ENCODE measurements at places on chromosomes 5 and 9. TPM values are rescaled to one million over a fixed set of nuclear protein-coding genes. Genes with fewer than 3 reads are reported as not detected.

PCDHGA9 gene
- total RNA-seq = not detected

GRCh38 chr5:98651715-98652114, 121.7 kb upstream of the RGMB start:
- no peaks in the 10 kb centered on the region for H3K36me3 ChIP-seq
- no peaks in the 10 kb centered on the region for H3K27me3 ChIP-seq
- H3K4me3 ChIP-seq = no peak overlapping the region
- H3K4me1 ChIP-seq = no peaks in the 10 kb centered on the region
- no peak for DNase-seq
- no peak overlapping the region for H3K27ac ChIP-seq

ALDOB gene
- total RNA-seq = not detected

DNA sequence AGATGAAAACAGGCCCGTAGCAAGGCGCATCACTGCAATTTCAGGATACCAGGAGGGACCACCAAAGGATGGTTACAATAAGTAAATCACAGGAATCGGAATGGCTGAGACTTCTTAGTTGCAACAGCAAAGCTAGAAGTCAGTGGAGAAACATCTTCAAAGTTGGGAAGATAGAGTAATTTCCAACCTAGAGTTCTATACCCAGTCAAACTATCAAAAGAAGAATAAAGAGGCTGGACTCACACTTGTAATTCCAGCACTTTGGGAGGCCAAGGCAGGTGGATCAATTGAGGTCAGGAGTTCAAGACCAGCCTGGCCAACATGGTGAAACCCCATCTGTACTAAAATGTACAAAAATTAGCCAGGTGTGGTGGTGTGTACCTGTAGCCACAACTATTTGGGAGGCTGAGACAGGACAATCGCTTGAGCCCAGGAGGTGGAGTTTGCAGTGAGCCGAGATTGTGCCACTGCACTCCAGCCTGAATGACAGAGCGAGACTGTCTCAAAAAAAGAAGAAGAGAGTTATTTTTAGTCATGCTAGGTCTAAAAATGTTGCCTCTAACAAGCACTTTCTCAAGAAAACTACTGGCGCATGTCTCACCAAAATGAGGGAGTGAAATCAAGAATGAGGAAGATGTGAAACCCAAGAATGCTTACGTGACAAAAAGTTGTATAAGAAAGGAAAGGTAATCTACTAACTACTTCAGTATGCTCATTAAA, 267.7 kb downstream of the DENND1A start:
- no peaks in the 10 kb centered on the region for H3K27me3 ChIP-seq
- peaks cover 32% of the 10 kb centered on the region for H3K36me3 ChIP-seq
- H3K4me3 ChIP-seq = no peak overlapping the region
- no peak for DNase-seq
- peaks cover 4% of the 10 kb centered on the region for H3K4me1 ChIP-seq

GRCh38 chr9:88949425-88949824, 41.8 kb upstream of the S1PR3 start:
- no peak for DNase-seq
- H3K4me3 ChIP-seq = no peak overlapping the region
- H3K27ac ChIP-seq = no peak overlapping the region
- H3K27me3 ChIP-seq = peaks cover 9% of the 10 kb centered on the region
- peaks cover 9% of the 10 kb centered on the region for H3K4me1 ChIP-seq
- no peaks in the 10 kb centered on the region for H3K36me3 ChIP-seq

DNA sequence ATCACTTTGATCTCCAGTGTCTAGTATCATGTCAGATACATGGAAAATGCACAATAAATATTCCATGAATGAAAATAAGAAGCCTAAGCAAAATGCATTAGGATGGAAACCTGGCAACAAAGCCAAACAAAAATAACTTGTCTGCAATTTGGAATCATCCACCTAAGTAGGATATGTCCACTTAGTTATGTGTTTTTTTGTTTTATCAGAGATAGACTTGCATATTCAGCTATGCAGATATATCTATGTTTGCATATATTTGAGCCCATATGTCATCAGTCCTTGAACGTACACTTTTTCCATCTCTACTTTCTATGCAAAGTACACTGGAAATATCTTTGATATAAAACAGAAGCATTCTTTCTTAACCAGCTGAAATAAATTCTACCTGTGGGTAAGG, 707.1 kb downstream of the EFNA5 start:
- no peaks in the 10 kb centered on the region for H3K27me3 ChIP-seq
- no peaks in the 10 kb centered on the region for H3K4me1 ChIP-seq
- no peak overlapping the region for H3K4me3 ChIP-seq
- no peak overlapping the region for H3K27ac ChIP-seq
- H3K36me3 ChIP-seq = no peaks in the 10 kb centered on the region
- no peak for DNase-seq

C9orf50 gene
- total RNA-seq = not detected

- no peaks in the 10 kb centered on the region for H3K36me3 ChIP-seq
- peaks cover 5% of the 10 kb centered on the region for H3K27me3 ChIP-seq
- H3K4me3 ChIP-seq = no peak overlapping the region
- H3K27ac ChIP-seq = no peak overlapping the region
These were observed 4.3 kb downstream of the CACNA1B start for GRCh38 chr9:137881591-137882505.

- H3K36me3 ChIP-seq = peaks cover 4% of the 10 kb centered on the region
- H3K4me3 ChIP-seq = no peak overlapping the region
- H3K4me1 ChIP-seq = peaks cover 40% of the 10 kb centered on the region
- no peak overlapping the region for H3K27ac ChIP-seq
- no peak for DNase-seq
These were observed 42.1 kb downstream of the SARDH start for GRCh38 chr9:133696071-133696472.

MYMK gene
- not detected for total RNA-seq

EQTN gene
- not detected for total RNA-seq

Measured in activated CD8-positive, alpha-beta T cell treated with anti-CD3 and anti-CD28 coated beads, Interleukin-2, amount 10 ng/mL, durations not matched to agents 7 days and 5 days (primary cell).